Stimulated activated CD4-positive, alpha-beta T cell treated with anti-CD3 and anti-CD28 coated beads, Interleukin-4, amount 100 ng/mL, for 4 hours (primary cell): ENCODE measurements at places on chromosomes 16 and 17.
A peak's percentile ranks its signal among the peaks of the same experiment; 100 is the strongest.

GRCh38 chr16:53784291-53784690 is 80.3 kb downstream of the FTO start:
- DNase-seq = no peak

GRCh38 chr17:79627184-79627765 is 16.4 kb upstream of the RBFOX3 start:
- no peak for DNase-seq

DNA sequence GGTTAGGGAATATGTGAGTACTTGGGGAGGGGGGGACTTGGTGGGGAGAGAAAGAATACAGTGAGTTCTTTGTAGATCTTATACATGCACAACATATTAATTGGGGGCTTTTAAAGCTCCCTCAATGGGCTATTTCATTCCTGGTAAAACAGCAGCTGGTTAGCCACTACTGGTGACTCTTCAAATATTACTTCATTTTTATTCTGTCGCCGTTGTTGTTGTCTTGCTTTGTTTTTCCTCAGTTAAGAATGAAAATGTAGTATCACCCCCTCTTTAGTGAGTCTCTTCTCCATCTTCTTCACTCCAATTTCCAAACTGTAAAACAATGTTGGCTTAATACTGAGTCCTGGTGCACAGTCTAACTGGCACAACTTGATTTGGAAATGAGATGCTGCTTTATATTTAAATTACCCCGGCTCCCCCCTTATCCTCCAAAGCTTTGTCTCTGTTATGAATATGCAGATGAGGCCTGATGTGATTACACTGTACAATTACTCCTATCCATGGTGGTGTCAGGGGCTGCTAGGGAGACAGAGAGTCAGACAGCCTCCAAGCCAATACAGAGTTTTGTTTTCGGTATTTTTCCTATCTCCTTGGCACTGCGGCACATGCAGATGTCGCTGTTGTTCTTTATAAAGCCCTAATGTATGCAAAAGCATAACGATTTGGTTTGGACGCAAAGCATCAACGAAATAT is 256.9 kb upstream of the PMFBP1 start:
- DNase-seq = no peak

DNA sequence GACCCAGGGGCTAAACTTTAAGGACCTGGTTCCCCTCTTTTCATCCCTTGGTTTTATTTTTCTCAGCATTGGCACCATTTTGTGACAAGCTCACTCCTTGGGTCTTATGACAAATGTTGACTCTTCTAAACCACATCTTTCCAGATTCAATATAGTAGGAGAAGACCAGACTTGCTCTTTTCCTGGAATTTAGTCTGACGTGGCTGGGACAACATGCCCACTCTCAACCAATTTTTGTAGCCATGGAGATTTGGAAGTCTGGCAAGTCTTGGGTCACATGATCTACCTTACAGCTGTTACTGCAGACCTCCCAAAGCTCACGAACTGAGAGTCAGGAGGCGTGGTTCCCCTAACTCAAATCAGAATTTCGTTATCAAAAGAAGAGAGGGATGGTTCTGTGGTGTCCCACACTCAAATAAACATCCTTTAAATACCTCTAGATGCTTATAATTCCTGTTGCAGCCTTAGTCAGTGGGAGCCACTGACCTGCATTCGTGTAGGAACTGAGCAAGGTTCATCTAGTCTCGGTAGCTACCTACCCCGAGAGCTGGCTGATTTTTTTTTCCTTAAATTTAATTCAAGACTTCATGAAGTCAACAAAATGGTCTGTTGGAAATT is 683.5 kb downstream of the MAF start:
- no peak for DNase-seq

DNA sequence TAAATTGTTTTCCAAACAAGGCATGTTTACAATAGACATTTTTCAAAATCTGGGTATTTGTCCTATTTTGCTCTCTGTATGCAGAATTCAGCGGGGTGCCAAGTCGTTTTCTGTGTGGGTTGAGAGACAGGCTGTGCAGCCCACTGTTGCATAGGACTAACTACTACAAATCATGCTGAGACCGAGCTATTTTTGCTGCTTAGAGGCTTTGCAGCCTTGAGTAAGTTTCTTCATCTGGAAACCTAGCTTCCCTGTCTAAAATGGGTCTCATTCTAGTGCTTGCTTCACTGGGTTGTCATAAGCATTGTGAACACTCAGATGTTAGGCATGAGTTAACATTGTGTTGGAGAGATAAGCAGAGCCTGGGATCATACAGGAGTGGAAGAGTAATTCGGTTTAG is 1.3 kb downstream of the PRPSAP2 start:
- DNase-seq = no peak

- DNase-seq = no peak
Observed at GRCh38 chr16:12881740-12882139, 19.7 kb upstream of the SHISA9 start.

DNA sequence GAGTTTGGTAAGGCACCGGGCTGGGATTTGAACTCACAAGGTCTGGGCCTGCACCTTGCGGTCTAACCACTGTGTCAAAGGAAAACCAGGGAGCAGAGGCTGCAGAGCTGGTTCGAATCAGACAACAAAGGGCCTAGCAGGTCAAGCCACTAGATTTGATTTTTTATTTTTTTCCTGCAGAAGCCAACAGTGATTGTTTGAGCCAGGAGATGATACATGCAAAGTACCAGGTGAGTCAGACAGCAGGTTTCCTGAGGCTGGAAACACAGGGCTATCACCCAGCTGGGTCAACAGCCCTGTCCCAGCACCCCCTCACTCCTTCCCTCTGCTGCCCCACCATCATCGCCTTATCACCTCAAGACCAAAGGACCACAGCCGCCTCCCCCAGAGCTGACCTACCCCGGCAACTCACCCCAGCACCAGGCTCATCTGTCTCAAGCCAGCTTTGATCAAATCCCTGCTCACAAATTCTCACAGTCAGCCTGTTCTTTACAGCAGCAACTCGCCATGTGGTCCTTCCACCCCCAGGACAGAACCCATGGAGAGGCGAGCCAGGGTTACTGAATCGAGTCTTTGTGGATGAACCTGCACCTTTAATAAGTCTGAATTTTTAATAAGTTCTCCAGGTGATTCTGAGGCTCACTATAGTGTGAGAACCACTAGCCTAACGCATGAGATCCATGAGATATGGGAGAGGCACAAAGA is 13.0 kb upstream of the KRT19 start:
- no peak for DNase-seq

DNA sequence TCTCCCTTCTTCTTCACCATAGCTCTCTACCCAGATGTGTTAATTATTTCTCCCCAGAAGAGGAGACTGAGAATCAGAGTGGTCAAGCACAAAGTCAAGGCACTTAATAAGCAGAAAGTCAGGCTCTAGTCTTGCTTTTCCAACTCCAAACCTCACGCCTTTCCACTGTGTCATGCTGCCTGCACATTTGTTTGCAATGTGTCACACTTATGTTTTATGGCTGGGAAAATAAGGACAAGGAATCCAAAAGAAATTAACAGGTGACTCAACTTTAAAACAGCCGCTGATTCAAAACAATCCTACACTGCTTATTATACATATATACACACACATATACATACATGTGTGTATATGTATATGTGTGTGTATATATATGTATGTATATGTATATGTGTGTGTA is 255.7 kb upstream of the DYNLRB2 start:
- DNase-seq = no peak

GRCh38 chr17:14381606-14382005 is 80.7 kb downstream of the HS3ST3B1 start:
- no peak for DNase-seq

DNA sequence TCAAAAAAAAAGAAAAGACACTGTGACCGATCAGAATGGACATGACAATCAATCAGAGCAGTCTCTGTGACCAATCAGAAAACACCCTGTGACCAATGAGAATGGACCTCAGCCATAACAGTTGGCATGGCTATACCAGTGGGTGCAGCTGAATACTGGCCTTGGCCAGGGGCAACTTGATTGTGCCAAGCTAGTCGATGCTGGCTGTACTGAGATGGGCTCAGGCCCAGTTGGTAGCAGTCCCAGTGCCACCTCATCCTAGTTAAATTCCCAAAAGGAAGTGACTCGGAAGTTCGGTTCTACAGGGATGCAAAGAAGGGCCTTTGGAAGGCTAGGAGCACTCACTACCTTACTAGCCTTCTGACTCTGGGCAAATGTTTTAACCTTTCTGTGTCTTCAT is 37.2 kb upstream of the BCO1 start:
- DNase-seq = no peak

DNA sequence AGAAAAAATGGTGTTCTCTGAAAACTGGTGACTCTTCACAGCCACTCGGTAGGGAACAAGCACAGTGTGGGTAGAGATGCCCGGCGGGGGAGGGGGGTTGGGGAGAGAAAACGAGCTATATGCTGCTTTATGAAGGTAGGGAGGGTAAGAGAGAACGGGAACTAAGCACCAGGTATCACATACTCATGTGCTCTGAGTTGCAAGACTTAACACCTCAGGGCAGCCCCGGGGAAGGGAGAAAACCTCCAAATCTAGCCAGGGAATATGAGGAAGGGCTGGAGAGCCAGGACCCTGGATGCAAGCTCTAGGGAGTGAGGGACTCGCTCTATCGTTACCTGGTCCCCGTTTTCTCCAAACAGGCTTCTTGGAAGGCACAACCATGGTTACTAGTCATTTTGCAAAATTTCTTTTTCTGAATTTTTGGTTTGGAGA is 35.3 kb downstream of the HIC1 start:
- DNase-seq = peak; percentile 29

DNA sequence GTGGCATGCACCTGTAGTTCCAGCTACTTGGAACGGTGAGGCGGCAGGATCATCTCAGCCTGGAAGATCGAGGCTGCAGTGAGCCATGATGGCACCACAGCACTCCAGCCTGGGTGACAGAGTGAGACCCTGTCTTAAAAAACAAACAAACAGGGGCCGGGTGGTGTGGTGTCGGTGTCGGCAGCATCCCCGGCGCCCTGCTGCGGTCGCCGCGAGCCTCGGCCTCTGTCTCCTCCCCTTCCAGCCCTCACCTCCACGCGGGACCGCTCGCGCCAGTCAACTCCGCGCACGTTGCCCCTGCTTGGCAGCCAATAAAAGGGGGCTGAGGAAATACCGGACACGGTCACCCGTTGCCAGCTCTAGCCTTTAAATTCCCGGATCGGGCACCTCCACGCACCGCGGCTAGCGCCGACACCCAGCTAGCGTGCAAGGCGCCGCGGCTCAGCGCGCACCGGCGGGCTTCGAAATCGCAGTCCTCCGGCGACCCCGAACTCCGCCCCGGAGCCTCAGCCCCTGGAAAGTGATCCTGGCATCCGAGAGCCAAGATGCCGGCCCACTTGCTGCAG is 204.7 kb downstream of the CDRT15L2 start:
- no peak for DNase-seq

- DNase-seq = no peak
Observed at GRCh38 chr16:79069633-79070032, 530.9 kb downstream of the MAF start.

DNA sequence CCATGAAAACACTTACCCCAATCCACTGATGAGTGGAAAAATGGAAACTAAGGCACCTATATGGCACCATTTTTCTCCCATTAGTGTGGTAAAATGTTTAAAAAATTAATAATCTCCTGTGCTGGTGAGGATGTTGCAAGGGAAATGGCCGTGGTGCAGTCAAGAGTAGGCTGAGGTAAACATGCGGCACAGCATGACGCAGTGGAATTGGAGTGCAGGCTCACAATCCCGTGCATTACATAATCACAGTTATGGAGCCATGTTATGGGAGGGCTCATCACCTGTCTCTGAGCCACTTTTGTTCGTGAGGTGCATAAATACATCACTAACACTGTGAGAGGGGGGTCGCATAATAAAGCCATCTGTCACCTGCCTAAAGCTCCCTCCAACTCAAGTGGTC is 164.4 kb upstream of the XYLT1 start:
- no peak for DNase-seq

GRCh38 chr17:40364121-40364861 is at the start of gene GJD3:
TSS of gene GJD3 (minus strand) at chr17:40364737. CDS start at chr17:40363815, 922 bp downstream.
- no peak for DNase-seq

DNA sequence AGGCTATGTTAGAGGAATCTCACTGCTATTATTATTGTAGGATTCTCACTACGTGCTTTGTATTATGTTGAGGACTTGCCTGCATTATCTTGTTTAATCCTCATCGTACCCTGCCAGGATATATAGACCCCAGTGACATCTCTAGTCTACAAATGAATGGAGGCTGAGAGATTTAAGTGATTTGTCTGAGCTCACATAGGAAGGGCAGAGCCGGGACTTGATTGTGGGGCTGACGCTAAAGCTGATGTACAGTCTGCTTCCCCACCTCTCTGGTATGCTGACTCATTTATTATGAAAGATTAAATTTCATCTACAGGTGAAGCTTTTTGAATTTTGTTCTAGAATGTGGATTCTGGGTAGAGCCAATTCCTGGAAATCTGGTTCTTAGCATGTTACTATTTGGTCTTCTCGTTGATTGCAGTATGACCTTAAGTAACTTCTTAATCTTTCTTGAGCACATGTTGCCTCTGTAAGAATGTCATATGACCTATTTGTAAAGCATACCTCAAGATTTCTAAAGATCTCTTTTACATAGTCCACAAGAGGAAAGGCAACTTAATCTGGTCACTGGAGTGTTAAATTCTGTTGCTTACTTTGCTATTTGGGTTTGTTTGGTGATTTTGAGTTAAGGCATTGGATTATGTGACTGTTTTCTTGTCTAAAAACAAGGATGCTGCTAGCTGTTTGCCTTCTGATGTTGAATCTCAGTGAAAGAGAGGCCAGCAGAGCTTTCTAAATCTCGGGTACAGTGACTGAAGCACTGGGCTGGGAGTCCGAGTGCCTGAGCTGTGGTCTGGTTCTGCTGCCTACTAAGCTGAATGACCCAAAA is 12.4 kb downstream of the METTL9 start:
- peak; percentile 21 for DNase-seq

DNA sequence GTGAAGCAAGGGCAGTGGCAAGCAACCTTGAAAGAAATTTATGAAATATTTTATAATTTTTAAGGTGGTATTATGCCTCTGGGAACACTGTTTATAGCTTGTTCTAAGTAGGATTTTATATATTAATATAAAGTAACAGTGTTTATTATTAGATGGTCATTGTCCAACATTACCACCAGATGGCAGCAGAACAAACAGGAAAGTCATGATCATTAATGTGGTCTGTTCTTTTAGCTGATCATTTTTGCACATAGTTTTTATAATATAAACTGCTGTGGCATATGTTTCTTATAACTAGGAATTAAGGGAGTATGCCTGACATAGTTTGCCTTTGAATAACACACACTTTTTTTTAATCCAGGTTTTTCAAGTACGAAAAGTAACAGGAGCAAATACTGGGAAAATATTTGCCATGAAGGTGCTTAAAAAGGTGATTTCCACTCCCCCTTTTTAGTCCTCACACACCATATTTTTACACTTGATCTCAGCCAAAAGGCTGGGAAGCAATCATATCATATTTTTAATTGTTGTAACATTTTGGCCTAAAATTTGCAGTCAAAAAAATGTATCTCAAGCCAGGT is 21.4 kb downstream of the RPS6KB1 start:
- no peak for DNase-seq

- DNase-seq = no peak
Observed at GRCh38 chr16:48820379-48820778, 210.4 kb upstream of the N4BP1 start.
